GM04503 (cell line): ENCODE measurements at places on chromosomes 4 and X.

GRCh38 chrX:17860811-17861488 is at the start of gene RAI2:
TSS of gene RAI2 (minus strand) at chrX:17861298. CDS start at chrX:17802010, 59,288 bp downstream.
- DNase-seq = no peak

GRCh38 chr4:16413814-16414555 is 187.7 kb upstream of the TAPT1 start:
- no peak for DNase-seq

GRCh38 chr4:155442267-155443105 is 65.7 kb upstream of the MAP9 start:
- no peak for DNase-seq

- DNase-seq = no peak
These were observed 359.3 kb downstream of the GRXCR1 start for GRCh38 chr4:43251841-43252240.

DNA sequence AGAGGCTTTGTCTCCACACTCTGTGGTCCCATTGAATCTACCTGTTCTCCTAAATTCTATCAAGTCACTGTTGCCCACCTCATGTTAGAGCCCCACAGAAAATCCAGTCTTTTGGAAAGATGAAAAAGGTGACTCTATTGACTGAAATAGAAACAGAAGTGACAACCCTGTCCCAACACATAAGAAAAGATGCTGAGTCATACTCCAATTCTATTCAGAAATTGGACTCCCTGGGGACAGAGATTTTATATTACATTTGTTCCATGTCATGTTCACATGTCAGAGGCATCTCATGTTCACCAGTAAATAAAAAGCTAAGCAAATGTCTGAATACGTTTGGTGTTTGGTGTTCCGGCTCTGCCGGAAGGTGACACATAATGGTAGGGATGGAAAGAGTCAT is 2.9 kb upstream of the GRPR start:
- DNase-seq = no peak

DNA sequence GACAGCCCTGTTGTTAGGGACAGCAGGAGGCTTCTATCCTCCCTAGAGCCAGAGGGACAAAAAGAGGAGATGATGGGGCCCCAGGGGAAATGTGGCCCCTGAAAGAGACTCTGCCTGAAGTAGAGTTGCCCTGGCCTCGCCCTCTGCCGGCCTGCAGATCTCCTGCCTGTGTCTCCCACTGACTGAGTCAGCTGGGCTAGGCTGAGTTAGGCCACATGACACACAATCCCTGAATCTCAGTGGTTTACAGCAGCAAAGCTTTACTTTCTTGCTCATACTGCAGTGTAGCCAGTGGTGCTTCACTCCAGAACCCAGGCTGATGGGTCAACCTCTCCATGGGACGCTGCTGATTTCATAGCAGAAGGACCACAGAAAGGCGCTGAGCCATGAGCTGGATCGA is 23.5 kb downstream of the DRD5 start:
- DNase-seq = no peak

DNA sequence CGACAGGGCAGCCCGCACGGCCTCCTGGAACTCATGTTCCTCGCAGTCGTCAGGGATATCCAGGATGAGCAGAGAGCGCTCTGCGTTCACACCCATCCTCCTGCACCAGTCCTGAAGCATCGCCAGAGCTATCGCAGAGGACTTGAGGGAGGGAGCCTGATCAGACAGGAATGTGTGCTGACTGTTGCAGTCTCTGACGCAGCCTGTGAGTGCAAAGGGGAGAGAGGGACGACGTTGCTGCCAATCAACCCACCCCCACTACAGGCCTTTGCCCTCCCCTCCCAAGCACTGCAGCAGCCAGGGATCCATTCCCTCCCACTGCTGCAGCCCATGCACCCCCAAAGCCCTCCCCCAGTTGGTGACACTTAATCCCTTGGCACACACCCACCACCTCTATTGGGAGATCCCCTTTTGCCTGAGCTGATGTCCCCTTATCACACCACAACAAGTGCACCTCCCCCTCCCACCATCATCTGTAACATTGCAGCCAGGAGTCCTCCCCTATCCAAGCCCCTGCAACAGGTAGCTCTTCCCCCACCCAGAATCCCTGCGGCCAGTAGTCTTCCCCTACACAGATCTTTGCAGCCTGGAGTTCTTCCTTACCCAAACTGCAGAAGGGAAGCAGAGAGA is 897 bp downstream of the PNMA6F start:
- DNase-seq = no peak

DNA sequence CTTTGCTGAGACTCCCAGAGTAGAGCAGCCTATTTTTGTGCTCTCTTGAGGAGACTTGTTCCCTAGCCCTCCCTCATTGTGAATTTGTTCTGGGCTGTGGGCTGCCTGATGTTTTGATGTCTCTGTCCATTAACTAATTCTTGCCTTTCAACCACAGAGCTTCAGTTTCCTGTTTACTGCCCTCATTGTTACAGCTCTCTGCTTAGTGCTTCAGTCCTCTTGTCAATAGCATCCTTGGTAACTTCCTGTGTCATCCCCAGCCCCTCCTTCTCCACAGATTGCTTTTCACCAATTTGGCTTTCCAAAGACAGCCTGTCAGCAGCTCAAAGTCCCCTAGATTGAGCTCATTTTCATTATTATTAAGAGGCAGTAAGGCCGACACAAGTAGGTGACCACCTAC is 69.9 kb downstream of the COX7B2 start:
- DNase-seq = no peak

GRCh38 chrX:10531927-10532326 is 88.5 kb downstream of the MID1 start:
- no peak for DNase-seq

GRCh38 chrX:57596516-57596915 is 4.7 kb downstream of the ZXDB start:
- no peak for DNase-seq

DNA sequence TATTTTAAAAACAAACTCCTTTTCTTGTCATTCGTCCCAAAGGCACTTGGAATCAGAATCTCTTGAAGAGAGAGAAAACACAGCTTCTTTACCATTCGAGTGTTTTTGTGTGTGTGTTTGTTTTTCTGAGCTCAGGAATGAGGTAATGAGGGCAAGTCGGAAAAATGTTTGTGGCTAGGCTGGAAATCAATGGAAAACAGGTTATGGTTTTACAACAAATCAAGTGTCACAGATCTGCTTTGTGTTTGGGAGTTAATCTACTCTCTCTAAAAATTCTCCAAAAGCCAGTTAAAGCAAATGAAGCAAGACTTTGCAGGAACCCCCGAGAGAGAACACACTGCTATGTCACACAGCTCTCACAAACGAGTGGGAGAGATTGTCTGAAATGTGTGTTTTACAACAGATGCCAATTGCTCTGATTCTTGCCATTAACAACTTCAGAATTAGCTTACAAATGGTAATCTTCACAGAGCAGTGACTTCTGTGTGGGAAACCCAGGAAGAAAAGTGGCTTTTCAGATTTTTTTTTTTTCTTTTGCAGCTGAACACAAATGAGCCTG is 264.1 kb downstream of the CBLL2 start:
- no peak for DNase-seq

- no peak for DNase-seq
These were observed 72.1 kb downstream of the COL4A5 start for GRCh38 chrX:108511721-108512120.

- no peak for DNase-seq
These were observed 10.6 kb downstream of the NYX start for GRCh38 chrX:41457613-41458192.

- no peak for DNase-seq
These were observed 11.2 kb upstream of the MORF4L2 start for GRCh38 chrX:103697687-103698086.

GRCh38 chr4:98542011-98542410 is 116.4 kb downstream of the TSPAN5 start:
- no peak for DNase-seq

DNA sequence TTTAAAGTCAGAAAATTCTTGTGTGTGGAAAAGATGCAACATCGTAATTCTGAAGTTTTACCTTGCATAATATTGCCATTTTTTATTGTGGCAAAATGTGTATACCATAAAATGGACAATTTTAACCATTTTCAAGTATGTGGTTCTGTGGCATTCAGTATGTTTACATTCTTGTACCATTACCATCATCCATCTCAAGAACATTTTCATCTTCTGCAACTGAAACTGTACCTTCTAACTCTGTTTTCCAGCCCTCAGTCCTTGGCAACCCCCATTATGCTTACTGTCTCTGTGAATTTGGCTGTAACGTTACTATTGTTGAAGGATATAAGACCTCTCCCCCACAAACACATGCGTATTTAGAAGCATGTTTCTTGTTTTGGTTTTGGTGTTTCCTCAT is 123.2 kb downstream of the BMPR1B start:
- DNase-seq = peak; percentile 55

GRCh38 chr4:146370841-146371240 is 150.9 kb downstream of the SLC10A7 start:
- DNase-seq = no peak

DNA sequence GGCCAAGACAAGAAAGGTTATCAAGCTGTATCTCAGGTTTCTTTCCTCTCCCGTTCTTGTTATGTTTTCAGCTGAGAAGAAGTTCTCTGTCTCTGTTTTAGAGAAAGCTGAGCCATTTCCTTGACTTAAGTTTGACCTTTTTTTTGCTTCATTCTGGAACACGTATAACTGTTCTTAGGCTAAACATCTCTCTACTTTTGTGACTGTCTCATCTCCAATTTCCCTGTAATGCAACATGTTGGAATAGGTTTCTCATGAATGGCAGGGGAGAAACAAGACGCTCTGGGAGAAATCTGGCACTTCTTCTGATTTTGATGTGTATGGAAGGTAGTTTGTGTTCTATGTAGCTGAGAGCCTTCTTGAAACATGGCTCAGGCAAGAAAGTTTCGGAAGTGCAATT is 36.2 kb upstream of the SFRP2 start:
- DNase-seq = no peak

DNA sequence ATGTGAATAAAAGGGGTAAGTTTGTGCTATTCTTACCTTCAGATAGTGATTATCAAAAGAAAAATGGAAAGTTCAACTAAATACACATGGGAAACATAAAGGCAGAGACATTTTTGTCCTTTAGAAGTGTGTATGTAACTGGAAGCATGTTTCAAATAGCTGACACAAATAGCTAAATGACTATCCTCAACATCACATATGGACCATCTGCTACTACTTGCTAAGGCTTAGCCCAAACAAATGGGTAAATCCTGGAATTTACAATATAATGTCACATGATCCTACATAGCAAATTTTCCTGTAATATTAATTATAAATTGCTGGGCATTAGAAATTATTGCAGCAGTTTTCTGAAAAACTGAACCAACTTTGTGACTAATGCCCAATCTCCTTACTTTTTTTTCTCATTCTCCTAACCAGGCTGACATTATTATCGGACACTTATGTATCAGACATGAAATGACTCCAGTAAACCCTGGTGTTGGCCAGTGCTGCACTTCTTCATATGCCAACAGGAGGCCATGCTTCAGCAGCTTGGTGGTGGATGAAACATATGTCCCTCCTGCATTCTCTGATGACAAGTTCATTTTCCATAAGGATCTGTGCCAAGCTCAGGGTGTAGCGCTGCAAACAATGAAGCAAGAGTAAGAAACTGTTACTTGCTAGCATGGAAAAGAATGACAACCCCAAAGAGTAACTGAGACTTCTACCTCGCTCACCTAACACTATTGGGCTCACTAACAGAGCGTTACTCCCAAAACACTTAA is 16.1 kb downstream of the AFP start:
- no peak for DNase-seq

GRCh38 chrX:101550362-101550750 is at the start of gene ARMCX1:
TSS of gene ARMCX1 (plus strand) at chrX:101550547. CDS start at chrX:101552931, 2,384 bp downstream.
- DNase-seq = peak; percentile 26

- no peak for DNase-seq
These were observed 42.2 kb downstream of the NDNF start for GRCh38 chr4:121030131-121030530.
